ENCODE measurements at places on chromosomes 12 and 14.

DNA sequence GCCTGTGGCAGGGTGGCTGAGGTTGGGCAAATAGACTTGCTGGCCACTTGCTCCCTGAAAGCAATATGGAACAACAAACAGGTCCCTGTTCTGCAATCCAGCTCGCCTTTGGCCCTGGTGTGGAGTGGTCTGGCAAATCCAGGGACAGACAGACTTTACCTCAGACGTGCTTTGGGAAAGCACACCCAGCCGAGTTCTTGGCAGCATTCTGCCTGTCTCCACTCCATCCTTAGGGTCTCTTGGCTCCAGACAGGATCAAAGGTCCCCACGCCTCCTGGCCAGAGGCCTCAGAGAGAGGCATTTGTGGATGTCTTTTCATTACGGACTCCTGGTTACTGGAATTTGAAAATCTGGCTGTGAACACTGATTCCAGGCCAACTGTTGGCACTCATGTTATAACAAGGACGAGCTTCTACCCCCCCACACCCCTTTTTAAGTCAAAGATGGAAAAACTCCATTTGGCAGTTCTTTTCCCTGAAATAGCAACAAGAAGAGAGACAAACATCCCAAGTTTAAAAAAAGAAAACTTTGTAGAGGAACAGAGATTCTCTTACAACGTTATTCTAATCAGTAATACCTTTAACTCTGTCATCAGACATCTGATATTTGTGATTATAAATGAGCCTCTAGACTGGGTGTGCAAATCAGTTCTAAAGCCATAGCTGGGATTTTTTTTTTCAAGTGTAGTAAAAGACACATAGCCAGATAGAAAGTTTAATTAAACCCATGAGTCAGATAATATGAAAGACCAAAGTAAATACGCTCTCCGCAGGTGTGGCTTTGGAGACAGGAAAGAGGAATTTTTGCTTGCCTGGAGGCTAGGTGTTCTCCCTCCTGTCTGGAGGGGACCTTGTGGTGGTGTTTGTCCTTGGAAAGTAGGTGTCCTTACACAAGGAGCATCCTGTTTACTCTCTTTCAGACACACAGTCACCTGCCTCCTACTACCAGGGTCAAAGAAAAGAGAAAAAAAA is 60.7 kb downstream of the GALNT8 start:
- DNase-seq = no peak

GRCh38 chr12:66571361-66571915 is 107.4 kb downstream of the GRIP1 start:
- no peak for DNase-seq

- no peak for DNase-seq
These were observed 253.9 kb downstream of the FOXN3 start for GRCh38 chr14:89163031-89163636.

GRCh38 chr12:5063149-5063548 is 19.5 kb downstream of the KCNA5 start:
- no peak for DNase-seq

All from Kasumi-1 (cell line).